ENCODE measurements at places on chromosomes 2 and 18.

DNA sequence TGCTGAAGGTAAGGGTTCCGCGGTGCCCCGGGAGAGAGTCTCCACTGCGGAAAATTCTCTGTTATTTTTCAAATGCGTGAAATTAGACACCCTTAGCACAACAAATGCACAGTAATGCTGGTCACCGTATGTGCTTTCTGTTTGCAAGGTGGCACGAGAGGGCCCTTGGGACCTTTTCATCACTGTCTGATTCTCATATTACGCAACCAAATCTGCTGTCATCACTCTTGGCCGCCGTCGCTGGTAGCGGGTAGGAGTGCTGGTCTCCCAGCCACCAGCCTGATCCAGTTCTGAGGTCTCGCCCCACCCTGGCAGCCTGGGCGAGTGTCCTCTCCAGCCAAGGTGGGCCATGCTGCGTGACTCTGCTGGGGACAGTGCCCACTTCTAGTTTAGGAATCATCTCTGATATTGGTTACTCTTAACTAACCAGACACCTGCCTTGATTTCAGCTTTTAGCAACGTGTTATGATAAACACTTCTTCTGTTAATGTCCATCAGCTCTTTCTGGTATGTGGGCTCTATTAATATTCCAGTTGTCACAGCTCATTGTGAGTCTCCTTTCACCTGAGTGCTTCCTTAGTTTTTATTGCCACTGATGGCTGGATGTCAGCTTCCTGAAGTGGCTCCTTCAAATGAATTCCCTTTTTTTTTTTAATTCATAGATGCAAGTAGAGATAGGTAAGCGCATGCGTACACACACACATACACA lies 199.4 kb downstream of the GBX2 start:
- no peak for DNase-seq

DNA sequence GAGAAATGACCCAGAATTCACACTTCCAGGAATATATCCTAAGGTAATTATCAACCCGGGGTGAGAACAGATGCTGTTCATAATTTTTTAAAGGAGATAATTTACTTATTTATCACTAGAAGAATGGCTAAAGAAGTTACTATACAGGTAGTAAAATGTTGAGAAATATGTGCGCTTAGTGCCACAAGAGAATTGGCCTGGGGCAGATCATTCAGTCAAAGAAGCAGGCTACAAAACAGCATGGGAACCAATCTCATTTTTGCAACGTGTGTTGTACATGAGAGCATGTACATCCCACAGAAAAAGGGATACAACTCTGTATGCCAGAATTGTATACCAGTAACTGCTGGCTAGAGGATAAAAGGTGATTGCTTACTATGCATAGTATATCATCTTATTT lies 75.2 kb downstream of the VIT start:
- no peak for DNase-seq

- DNase-seq: no peak
Measured at GRCh38 chr2:174632841-174633622, 35.4 kb upstream of the WIPF1 start.

DNA sequence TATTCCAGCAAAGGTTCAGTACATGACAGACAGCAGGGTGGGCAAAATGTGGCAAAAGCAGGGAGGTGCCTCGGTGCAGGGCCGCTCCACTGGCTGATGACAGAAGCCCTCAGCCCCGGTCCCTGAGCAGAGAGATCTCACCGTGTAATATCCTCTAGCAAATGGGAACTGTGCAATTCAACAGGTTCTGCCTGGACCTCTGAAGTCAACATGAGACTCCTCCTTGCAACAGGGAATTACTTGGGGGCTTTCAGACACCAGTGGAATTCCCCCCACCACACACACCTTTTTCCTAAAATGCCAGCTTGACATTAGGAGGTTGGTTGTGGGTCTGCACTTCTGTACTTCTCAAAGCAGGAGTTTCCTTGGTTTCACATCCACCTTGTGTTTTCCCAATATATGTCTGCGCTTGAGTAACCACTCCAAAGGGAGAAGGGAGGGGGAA lies 50.8 kb downstream of the SPRED2 start:
- DNase-seq: no peak

DNA sequence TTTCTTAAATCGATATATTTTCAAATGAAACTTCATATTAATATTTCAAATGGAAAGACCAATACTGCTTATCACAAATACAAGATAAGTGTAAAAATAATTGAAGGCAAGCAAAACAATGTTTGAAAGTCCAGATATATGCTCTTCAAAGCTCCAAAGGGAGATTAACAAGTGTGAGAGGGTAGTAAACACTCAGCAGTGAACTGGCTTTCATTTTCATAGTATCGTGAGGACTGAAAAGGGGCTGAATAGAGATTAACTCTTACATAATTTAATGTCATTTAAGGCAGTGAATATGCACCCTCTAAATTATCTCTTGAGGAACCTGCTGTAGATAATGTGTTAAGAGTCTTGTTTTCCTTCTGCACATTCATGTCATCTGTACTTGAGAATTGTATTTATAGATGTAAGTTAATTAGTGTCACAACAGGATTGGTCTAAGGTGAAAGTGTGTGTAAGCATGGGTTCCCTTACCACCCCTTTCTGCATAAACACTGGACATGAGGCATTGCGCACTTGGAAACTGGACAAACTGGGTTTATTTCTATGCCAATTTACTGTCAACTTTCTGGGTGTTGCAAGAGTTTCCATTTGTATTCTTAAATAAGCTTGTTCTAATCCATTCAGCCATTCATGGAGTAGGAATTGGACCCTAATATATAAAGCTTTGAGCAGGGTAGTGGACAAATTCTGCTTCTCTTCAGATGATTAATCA lies 76.7 kb upstream of the SESTD1 start:
- no peak for DNase-seq

GRCh38 chr2:9388199-9388681 lies 35.1 kb downstream of the ITGB1BP1 start:
- no peak for DNase-seq

GRCh38 chr2:14182227-14182946 lies 450.1 kb upstream of the LRATD1 start:
- DNase-seq: no peak
